ENCODE measurements at places on chromosomes 1 and 21. TPM values are rescaled to one million over a fixed set of nuclear protein-coding genes. Genes with fewer than 3 reads are reported as not detected.

The PIP5K1A gene
- total RNA-seq = 72.1 TPM

The OR2T35 gene
- total RNA-seq = not detected

The TEDDM1 gene
- total RNA-seq = not detected

The PERM1 gene
- not detected for total RNA-seq
